Activated T-cell treated with anti-CD3 and anti-CD28 coated beads, Interleukin-2, amount 50 U/mL, for 4 hours (primary cell): ENCODE measurements at places on chromosomes 2 and 18. TPM values are rescaled to one million over a fixed set of nuclear protein-coding genes. Genes with fewer than 3 reads are reported as not detected.

- no peak for DNase-seq
Measured at GRCh38 chr2:38484957-38485356, 107.9 kb upstream of the ATL2 start.

GRCh38 chr2:54076586-54076985 lies 38.8 kb upstream of the ACYP2 start:
- no peak for DNase-seq

Gene SLC38A11
- not detected for total RNA-seq

DNA sequence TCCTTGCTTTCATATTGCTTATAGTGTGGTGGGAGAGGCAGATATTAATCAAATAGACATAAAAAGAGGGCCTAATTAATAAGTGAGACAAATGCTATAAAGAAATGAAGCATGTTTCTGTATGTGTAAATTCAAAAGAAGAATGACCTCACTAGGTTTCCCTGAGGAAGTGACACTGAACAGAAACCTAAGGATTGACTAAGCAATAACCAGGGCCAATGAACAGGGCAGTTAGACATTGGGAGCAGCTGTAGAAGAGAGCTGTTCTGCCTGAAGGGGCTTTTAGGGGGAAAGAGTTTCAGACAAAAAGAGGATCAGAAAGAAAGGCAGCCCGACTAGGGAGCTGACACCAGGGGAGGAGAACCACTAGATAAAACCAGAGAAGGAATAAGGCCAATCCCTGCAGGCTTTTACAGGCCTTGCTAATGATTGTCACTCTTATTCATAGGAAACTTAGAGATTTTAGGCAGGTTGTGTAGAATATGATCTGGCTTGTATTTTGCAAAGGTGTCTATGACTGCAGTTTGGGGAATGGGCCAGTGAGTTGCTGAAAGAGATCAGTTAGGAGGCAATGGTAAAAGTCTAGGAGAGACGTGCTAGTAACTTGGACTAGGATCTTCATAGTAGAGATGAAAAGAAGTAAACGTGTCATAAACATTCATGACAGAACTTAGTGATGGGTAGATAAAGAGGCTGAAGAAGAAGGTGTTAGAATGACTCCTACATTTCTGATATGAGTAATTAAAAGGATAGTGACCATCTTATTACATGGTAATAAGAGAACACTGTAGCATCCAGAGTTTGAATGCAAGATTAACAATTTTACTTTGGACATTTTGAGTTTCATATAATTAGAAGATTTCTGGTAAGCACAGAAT lies 26.8 kb upstream of the NABP1 start:
- no peak for DNase-seq

- DNase-seq, result no peak
Measured at GRCh38 chr2:13002536-13003331, 286.0 kb downstream of the TRIB2 start.

Gene CYS1
- 0.08 TPM for total RNA-seq

Gene PTCD3
- 138 TPM for total RNA-seq

- no peak for DNase-seq
Measured at GRCh38 chr2:59256290-59256689, 1015.2 kb upstream of the FANCL start.

- DNase-seq, result no peak
Measured at GRCh38 chr18:8526332-8526731, 82.9 kb upstream of the RAB12 start.

DNA sequence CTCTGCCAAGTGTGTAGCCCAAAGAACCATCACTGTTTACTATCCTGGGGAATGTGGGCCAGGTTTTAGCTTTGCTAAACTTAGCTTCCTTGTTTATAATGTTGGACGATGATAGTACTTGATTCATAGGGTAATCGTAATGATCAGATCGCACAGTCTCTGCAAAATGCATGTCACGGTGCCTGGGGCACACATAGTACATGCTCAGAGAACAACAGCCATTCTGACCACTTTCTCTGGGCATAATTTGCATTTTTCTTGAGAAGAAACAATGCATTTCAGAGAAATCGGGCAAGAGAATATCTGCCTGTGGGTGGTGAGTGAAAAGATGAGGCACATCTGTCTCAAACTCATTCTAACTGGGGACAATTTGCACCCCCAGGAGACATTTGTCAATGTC lies 16.3 kb downstream of the ACKR3 start:
- no peak for DNase-seq
